ENCODE measurements at places on chromosomes 7 and 10.
A peak's percentile ranks its signal among the peaks of the same experiment; 100 is the strongest.

- DNase-seq = peak; percentile 77
Measured at GRCh38 chr10:116733566-116733965, 8.8 kb downstream of the HSPA12A start.

DNA sequence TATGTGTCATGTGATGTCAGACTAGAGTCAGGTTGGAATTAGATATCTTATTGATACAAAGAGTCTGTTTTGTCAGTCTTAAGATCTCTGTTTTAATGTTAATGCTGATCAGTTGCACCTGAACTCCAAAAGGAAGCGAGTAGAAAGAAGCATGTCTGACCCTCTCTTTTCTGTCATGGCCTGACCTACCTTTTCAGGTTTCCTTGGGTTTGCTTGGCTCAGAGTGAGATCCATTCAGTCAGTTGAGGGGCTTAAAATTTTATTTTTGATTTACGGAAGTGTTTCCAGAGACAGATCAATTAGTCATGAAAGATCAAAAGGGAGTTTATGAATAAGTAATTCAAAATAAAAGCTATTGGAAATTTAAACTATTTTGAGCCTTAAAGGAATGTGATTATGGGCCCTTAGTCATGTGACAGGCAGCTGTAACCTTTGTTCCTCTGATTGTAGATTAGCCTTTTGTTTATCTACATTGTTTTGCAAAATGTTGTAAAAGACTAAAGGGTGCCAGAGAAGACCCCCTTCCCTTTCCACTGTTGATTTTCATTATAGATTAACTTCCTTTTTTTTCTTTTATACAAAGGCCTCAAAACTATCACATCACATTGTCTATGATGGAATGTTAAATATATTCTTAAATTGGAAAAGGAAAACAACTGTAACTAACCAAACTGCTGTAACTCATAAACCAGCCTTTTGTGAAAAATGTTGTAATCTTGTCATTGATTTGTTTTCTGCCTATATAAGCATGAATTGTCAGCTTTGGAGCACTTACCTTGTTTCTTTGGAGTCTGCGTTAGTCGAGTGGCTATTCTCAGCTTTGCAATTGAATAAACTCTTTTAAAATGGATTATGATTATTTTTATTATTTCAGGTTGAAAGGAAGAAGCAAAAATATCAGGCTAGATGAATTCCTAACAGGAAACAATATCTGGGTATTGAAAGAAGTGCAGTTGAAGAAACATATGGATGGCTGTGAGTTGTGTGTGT is 195.5 kb upstream of the MBL2 start:
- DNase-seq = no peak

- no peak for DNase-seq
Measured at GRCh38 chr7:132176719-132177118, 399.6 kb downstream of the PLXNA4 start.

DNA sequence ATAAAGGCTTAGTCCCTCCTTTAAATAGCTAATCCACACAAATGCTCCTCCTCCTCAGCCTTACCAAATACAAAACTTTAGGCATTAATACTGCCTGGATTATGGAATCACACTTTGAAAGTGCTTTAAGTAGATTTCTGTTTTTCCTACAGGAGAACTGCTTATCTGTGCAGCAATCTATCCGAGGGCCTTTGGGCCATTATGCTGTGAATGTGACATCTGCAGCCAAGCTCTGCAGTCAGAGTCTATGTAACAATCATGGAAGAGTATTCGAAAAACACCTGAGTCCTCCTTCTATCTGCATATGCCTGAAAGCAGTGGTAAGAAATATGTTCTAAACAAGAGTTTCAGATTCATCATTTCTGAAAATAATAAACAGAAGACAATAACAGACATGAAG is 16.2 kb upstream of the HYAL4 start:
- DNase-seq = no peak

- no peak for DNase-seq
Measured at GRCh38 chr10:35208536-35208935, 81.9 kb downstream of the CREM start.

DNA sequence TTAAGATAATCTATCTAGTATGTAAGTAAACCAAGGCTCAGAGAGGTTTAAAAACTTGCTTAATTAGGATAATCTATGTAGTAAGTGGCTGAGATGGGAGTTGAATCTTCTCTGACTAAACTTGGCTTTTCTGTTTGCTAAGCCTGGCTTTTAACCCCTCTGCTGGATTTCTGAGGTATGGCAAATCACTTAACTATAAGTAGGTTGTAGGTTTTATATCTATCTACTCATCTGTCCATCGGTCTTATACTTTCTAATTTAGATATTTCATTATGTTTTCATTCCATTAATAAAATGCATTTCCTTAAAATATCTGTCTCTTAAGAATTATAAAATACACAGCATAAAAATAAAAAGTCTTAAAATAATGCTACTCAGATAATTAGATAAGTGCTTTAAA is 59.4 kb downstream of the ST7 start:
- peak; percentile 64 for DNase-seq

GRCh38 chr7:134850066-134850465 is 70.6 kb downstream of the CALD1 start:
- no peak for DNase-seq

- no peak for DNase-seq
Measured at GRCh38 chr10:46559231-46559671, 2.8 kb upstream of the GPRIN2 start.

GRCh38 chr7:99728615-99729014 is 6.4 kb downstream of the CYP3A7 start:
- no peak for DNase-seq

DNA sequence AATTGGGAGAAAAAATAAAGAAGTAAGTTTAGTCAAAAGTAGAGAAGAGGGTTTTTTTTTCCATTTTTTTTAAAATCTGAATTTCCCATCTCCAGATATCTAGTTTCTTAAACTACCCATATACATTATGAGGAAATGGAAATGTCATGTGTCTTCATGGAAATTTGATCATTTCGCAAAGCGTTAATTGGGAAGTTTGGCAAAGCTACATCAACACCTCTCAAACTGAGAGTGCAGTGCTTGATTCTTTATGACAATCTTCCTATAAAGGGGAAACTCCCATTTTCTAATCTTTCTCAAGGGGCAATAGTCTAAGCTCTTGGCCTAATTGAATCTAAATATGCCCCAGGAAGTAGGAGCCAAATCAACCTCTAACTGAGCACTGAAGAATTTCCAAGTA is 110.4 kb upstream of the INHBA start:
- DNase-seq = no peak
